ENCODE measurements at places on chromosomes 5 and 9. TPM values are rescaled to one million over a fixed set of nuclear protein-coding genes. Genes with fewer than 3 reads are reported as not detected.

GRCh38 chr9:10168241-10168640 lies 444.6 kb downstream of the PTPRD start:
- DNase-seq: no peak

- no peak for DNase-seq
These were observed 66.0 kb downstream of the MYO10 start for GRCh38 chr5:16869821-16870796.

- no peak for DNase-seq
These were observed 148.7 kb downstream of the MLLT3 start for GRCh38 chr9:20473515-20474013.

- DNase-seq: no peak
These were observed 89.5 kb downstream of the EPB41L4A start for GRCh38 chr5:112329419-112330090.

The NTRK2 gene
- total RNA-seq: 19.5 TPM

- DNase-seq: no peak
These were observed 7.8 kb downstream of the IGFBPL1 start for GRCh38 chr9:38416461-38416860.

The ZNF879 gene
- total RNA-seq: 2.8 TPM

DNA sequence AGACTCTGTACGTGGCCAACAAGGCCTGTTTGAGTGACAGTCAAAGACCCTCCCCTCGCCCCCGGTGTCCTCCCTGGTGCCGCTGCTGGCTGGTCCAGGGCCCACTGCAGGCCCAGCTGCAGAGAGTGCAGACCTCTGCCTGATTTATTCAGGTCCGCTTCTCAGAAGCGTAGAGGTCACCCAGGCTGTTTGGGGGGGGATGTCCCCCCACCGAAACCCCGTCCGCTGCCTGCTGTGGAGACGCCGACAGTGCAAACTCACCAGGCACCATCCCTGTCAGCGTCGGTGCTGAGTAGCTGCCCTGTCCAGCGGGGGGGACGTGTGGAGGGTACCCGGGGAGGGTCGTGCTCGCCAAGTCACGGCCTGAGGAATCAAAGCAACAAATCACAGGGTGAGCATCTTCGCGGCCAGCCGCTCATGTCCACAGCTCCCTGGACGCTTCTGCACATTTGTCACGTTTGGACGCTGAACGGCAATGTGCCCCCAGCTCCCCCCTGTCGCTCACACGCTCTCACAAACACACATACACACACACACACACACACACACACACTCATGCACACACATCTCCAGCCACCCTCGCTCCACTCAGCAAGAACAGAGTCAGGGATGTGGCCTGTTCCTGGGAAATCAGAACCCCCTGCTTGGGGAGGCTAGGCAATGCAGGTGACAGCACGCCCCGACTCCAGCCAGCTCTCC lies 152.2 kb downstream of the PAX5 start:
- no peak for DNase-seq

The PCDHGA3 gene
- 1.3 TPM for total RNA-seq

DNA sequence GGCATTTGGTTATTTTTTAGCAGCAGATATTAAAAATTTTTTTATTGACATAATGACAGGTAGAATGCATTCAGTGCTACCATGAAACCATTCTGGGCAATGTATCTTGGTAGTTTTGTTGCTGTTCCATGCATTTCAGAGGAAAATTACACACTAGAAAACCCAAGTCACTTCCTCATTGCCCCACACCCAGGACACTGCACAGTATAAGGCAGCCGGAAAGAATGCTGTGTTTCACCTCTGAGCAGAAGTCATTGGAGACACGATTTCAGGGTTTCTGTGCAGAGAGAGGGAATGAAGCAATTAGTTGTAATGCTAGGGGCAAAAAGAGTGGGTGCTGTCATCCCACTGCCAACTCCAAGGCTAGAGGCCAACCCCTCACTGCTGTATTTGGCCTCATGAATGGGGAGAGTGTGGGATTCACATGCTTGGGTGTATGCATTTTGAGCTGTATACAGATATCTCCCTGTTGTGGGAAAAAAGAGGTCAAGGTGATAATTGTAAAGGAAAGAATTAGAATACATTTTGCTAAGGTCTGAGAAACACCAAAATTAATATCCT lies 290.5 kb downstream of the BNC2 start:
- no peak for DNase-seq

The UAP1L1 gene
- 5.0 TPM for total RNA-seq

DNA sequence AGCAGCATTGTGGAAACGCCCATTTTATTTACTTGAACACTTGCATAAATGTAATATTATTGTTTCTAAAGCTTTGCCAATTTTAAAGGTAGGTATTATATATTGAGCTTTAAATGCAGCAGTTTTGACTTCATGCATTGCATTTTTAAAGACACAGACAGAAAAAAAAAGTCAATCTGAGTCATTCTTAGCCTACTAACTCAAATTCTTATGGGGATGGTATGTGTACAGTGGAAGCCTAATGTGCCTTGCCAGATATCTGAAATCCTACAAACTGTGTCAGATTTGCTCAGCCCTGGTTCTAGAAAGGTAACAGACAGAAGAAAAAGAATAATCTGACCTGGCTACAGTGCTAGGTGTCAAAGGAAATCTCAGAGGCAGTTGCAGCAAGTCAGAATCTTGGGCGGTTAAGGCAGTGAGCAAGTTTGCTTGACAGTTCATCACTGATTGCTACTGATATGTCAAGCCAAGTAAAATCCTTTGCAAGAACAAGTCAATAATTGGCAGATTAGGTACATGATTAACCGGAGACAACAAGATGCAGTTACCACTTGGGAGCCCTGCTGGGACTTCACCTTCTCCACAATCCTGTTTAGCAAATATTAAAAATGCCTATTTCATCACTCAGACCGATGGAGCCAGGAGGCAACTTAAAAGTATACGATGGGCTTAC lies 224.8 kb upstream of the WWC1 start:
- no peak for DNase-seq

The P4HA2 gene
- 31.5 TPM for total RNA-seq

DNA sequence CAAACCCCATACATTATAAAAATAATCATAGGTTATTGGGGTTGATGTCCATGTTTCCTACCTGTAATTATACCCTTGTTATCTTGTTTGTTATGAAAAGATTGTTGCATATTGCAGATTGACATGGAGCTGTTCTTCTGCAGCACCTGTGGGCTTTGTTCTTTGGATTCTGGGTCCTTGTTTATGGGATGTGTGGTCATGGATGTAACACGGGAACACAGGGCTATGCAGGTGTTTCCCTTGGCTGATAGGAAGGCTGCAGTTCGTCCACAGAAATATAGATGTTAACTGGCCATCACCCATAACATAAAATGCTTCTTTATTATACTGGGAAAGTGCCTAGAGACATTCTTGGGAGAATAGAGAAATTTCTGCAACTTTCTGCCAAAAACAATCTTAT lies 77.9 kb downstream of the FBXL7 start:
- DNase-seq: no peak

The KIF24 gene
- total RNA-seq: 0.98 TPM

DNA sequence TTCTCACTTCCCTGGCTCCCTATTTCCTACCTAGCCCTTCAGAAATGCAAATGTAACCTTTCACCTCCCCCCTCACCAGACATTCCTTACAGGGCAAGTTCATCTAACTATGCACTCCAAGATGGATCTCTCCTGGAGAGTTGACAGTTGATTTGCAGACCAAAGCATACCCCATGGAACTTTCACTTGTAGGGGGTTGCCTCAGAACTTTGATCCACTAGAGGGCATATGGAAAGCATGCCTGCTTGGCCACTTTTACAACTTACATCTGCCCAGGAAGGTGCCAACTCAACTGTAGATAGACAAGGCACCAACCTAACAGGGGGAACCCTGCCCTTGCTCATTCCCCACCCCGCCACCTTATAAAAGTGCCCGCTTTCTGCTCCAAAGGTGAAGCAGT lies 187.8 kb downstream of the NXNL2 start:
- DNase-seq: no peak

DNA sequence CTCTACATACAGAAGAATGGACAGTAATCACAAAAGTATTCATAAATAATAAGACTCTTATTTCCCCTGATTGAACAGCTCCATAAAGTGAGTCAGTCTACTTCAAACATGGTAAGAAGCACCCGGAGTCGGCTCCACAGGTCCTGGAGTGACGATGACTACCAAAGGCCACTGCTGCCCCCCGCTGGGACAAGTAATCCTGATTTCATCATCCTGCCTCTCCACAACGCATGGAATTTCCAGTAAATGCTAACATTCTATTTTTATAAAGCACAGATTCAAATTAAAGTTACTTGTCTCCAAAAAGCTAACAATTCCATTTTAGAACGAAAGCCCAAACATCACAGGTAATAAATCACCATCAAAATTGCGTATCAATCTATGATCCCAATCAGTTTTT lies 16.2 kb downstream of the ATPSCKMT start:
- DNase-seq: no peak

DNA sequence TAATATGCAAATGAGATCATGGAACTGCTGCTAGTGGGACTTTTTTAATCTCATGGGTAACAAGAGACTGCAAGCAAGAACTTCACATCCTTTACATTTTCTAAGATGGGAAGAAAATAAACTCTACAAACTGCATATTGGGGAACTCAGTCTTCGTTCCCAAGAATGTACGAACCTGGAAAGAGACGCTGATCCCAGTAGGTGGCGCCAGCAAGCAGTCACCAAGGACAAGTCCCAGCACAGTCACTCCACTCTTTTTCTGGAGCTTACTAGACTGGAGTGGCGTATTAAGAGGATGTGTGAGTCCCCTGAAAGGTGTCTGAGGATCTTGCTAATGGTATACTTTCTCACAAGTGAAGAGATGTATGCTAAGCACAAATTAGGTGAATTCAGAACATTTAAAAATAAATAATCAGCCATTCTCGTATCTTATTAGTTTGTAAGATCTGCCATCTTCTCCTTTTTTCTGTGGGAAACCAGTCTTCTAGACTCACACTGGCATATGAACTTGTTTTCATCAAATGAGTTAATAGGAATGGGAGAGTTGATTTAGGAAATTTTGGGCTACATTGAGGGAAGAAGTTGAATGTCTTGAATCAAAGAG lies 16.0 kb upstream of the PUM3 start:
- DNase-seq: no peak

DNA sequence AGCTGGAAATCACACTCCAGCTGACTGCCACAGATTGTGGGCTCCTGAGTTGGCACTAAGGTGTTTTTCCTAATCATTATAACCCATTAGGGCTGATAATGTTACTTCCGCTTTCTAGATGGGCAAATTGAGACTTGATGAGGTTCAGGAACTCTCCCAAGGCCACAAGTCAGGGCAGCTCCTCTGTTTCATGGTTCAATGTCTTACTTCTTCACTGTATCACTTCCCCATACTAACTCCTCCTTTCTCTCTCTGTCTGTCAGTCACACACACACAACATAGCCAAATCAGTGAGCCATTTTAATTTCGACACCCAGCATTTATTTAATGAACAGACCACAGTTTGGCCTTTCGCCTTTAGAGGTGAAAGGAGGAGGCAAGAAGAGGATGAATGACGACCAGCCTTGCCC lies 17.8 kb upstream of the TRAF1 start:
- DNase-seq: no peak

The PKD2L2 gene
- not detected for total RNA-seq

- DNase-seq: no peak
These were observed 95.1 kb upstream of the CCNG1 start for GRCh38 chr5:163342306-163342705.

- DNase-seq: no peak
These were observed 34.5 kb downstream of the DDX46 start for GRCh38 chr5:134793111-134793510.

The GFI1B gene
- not detected for total RNA-seq

DNA sequence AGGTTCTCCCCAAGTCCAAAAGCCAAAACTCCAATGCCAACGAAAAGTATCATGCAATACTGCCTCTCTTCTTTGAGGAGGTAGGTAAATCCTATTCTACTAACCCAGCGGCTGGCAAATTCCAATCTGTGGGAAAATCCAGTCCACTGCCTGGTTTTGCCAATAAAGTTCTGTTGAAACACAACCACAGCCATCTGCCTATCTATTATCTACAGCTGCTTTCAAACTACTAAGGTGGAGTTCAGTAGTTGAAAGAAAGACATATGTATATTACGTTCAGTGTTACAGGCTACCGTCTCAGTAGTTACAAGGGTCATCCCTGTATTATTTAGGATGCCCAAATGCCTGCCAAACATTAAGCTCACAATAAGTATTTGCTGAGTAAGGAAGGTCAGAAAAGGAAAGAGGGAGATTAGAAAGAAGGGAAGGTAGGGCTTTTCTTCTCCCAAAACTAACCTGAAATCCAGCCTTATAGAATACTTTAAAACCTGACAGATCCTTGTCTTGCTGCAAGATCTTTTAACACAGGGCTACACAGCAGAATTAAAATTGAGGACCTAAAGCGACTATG lies 16.2 kb downstream of the ARL15 start:
- DNase-seq: no peak

The SPATA31D4 gene
- total RNA-seq: not detected

GRCh38 chr9:21110708-21111576 lies 30.7 kb downstream of the IFNW1 start:
- no peak for DNase-seq

The LOX gene
- 4.9 TPM for total RNA-seq

DNA sequence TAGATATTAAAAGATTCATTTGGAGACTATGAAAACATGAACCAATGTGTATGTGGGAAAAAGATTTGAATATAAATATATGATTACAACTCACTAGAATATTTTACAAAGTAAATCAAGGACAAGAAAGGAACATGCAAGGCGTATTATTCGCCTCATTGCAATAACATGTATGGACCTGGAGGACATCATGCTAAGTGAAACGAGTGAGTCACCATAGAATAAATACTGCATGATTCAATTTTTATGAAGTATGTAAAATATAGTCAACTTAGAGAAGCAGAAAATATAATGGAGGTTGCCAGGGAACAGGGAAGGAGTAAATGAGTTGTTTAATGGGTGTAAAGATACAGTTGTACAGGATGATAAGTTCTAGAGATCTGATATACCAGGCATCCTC lies 4.9 kb downstream of the TXNDC8 start:
- no peak for DNase-seq

The PCDHA6 gene
- total RNA-seq: 0.56 TPM

DNA sequence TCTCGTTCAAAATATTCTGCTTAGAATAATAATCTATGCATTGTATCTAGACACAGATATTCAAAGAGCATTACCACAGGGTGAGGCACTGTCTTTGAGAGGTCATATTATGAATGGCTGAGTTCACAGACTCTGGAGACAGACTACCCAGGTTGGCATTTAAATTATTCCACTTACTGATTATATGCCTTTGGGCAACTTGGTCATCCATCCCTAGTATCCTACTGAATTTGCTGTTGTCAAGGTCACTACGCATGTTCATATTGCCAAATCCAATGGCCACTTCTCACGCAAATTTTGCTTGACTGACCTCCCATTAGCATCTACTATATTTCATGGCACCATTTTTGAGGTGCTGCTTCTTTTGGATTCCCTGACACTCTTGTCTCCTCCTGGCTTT lies 498.6 kb upstream of the TLE4 start:
- no peak for DNase-seq

DNA sequence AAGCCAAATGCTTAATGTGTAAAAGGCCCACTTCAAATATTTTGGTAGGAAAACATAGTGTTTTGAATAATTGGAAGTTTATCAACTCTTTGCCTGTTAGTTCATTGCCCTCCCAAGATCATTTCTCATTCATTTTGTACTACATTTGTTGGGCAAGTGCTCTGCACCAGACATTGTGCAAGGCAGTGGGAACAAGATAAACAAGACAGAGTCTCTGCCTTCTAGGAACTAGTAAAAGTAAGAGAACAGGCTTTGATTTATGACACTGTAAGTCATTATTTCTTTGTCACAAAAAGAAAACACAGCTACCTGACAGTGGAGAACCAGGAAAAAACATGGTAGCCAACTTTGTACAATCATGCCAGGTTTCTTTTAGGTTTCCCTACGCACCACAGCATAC lies 63.7 kb upstream of the PAM start:
- DNase-seq: no peak
